ENCODE measurements at places on chromosomes 3 and 15.

GRCh38 chr15:70627734-70628548, 135.4 kb downstream of the UACA start:
- H3K27ac ChIP-seq, result no peak overlapping the region
- peaks cover 4% of the 10 kb centered on the region for H3K27me3 ChIP-seq
- H3K36me3 ChIP-seq, result no peaks in the 10 kb centered on the region
- no peaks in the 10 kb centered on the region for H3K4me1 ChIP-seq

DNA sequence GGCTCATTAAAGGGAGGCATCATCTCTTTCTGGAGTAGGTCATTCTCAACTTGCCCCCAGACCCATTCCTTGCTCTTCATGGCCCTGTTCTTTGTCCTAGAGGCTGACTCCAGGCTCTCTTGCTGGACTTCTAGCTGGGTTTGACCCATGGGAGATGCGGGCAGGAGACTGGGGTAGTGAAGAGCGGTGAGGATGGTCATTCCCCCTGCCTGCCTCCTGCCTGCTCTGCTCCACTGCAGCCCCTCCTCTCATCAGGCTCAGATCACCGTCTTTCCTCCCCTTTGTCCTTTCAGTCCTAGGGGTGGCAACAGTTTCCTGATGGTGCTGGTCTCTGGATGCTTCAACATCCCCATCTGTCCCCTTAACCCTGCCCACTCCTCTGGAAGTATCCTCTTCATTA, 170.9 kb downstream of the ABHD5 start:
- peaks cover 16% of the 10 kb centered on the region for H3K27me3 ChIP-seq
- H3K4me3 ChIP-seq, result no peak overlapping the region
- H3K27ac ChIP-seq, result no peak overlapping the region
- DNase-seq, result no peak
- no peaks in the 10 kb centered on the region for H3K36me3 ChIP-seq

DNA sequence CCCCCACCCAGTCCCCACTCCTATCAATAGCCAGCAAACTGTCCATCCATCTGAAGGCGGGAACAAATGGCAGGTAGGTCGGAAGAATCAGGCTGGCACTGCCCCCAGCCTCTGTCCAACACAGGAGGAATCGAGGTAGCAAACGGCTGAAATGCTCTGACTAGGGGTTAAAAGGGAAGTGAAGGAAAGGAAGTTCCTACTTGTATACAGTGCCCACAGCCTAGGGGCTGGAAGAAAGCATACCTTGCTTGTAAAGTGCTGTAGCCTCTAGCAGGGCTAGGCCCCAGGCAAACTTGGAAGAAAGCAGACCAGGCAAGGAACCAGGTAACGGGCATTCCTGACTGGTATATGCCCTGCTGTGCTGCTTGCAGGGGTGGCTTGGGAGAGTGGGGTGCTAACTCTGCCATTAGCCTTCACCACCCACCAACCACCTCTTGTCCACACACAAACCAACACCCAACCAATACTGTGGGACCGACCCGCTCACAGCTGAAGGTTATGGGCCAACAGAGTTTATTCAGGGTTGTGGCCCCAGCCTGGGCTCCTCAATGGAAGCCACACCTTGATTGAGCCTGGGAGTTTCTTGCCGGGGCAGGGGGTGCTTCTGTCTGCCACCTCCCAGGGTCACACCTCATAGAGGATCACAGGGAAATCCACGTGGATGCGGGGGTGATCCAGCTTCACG, 2.4 kb downstream of the TUSC2 start:
- DNase-seq, result no peak
- peaks cover 56% of the 10 kb centered on the region for H3K4me1 ChIP-seq
- H3K27ac ChIP-seq, result no peak overlapping the region
- H3K36me3 ChIP-seq, result peaks cover 25% of the 10 kb centered on the region
- H3K4me3 ChIP-seq, result no peak overlapping the region

- DNase-seq, result no peak
- H3K27ac ChIP-seq, result no peak overlapping the region
- no peaks in the 10 kb centered on the region for H3K4me1 ChIP-seq
- no peak overlapping the region for H3K4me3 ChIP-seq
- H3K36me3 ChIP-seq, result no peaks in the 10 kb centered on the region
- H3K27me3 ChIP-seq, result no peaks in the 10 kb centered on the region
Observed at GRCh38 chr15:27170851-27171250, 199.9 kb downstream of the GABRG3 start.

DNA sequence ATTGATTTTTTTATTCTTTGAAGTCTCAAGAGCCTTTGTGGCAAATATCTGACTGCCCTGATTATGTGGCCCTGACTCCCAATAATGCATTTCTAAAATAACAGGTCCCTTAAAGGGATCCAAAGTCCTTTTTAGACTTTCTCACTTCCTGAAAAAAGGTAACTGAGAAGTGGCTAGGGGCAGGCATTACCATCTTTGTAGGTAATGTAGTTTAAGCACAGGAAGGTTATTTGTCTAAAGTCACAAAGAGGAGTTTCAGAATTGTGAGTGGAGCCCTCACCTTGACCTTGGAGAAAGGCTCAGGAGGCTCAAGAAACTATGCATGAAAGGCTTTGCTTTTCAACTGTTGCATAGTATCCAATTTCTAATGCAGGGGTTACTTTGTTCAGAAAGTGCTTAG, 142.9 kb upstream of the MRPL3 start:
- no peaks in the 10 kb centered on the region for H3K27me3 ChIP-seq
- no peaks in the 10 kb centered on the region for H3K4me1 ChIP-seq
- H3K27ac ChIP-seq, result no peak overlapping the region
- no peaks in the 10 kb centered on the region for H3K36me3 ChIP-seq
- no peak overlapping the region for H3K4me3 ChIP-seq

DNA sequence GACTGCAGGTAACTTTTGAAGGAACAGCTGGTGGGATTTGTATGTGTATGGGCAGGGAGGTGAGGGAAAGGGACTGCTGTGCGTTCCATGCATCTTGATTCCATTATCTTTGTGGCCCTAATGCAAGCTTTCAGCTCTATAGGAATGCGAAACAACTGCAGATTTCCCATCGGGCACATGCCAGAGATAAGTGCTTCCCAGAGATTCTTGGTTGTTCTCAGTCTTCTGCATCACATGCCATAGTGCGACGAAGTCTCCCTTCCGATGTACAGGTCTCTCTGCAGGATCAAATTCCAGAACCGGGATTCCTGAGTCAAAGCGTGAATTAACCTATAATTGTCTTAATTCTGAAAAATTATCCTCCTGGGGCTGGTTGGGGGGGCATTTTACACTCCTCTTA, 72.6 kb upstream of the NSMCE3 start:
- no peaks in the 10 kb centered on the region for H3K4me1 ChIP-seq
- H3K36me3 ChIP-seq, result no peaks in the 10 kb centered on the region
- H3K27ac ChIP-seq, result no peak overlapping the region
- no peak overlapping the region for H3K4me3 ChIP-seq

- H3K4me1 ChIP-seq, result peaks cover 5% of the 10 kb centered on the region
- H3K4me3 ChIP-seq, result no peak overlapping the region
- H3K27me3 ChIP-seq, result no peaks in the 10 kb centered on the region
- H3K36me3 ChIP-seq, result no peaks in the 10 kb centered on the region
Observed at GRCh38 chr15:70014860-70015490, 82.7 kb downstream of the TLE3 start.

- no peaks in the 10 kb centered on the region for H3K4me1 ChIP-seq
- DNase-seq, result no peak
- H3K27me3 ChIP-seq, result no peaks in the 10 kb centered on the region
- no peak overlapping the region for H3K27ac ChIP-seq
Observed at GRCh38 chr3:69881051-69881450, 118.5 kb upstream of the SAMMSON start.
